NCI-H2171 (cell line): ENCODE measurements at places on chromosomes 16 and 17.

DNA sequence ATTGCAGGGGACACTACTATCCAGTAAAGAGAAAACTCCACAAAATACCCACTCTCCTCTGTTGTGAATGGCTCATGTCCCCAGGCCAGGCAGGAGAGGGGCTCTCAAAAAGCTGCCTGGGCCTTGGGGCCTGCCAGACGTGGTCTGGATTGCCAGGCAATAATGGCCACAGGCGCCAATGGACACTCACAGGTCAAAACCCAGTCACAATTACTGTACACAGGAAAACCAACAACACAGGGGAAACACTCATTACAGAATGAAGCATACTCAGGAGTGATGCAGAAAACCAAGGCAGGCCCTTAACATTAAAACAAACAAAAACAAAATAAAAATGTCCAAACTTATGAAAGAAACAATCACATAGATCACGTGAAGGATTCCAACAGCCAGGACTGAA is 35.1 kb upstream of the SREBF1 start:
- no peak for DNase-seq

GRCh38 chr17:49748791-49749190 is 15.1 kb downstream of the FAM117A start:
- no peak for DNase-seq

GRCh38 chr17:79454826-79455225 is 156.0 kb downstream of the RBFOX3 start:
- DNase-seq, result no peak

DNA sequence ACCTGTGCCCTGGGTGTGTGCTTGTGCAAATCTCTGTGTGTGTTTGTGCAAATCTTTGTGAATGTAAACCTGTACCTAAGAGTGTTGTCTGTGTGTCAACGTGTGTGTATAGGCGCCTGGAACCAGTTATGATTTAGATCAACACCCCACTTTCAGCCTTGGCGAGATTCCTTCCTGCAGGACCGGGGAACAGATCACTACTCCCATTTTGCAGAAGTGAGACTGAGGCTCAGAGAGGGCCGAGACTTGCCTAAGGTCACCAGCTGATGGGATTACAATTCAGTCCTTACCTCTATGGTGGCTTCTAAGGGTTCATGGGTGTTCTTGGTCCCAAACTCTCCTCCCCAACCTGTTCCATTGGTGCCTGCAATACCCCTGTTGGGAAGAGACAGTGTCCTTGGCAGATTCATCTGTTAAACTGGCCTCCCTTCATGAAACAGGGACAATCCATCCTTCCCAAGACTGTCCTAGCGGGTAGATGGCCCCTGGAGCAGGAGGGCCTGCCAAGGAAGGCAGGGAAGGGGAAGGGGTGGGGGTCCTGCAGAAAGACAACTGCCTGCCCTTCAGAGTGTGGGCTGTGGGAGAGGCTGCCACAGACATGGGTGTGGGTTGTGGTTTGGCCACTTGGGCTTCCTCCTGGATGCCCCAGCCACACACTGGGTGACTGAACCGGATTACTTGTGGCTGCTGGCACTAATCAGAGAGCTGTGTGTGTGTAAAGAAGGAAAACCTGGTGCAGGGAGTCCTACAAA is 6.9 kb upstream of the MAPK7 start:
- DNase-seq, result no peak

- DNase-seq, result no peak
Observed at GRCh38 chr16:85052536-85052935, 24.9 kb downstream of the KIAA0513 start.

- no peak for DNase-seq
Observed at GRCh38 chr17:8430966-8431365, 4.7 kb upstream of the NDEL1 start.

DNA sequence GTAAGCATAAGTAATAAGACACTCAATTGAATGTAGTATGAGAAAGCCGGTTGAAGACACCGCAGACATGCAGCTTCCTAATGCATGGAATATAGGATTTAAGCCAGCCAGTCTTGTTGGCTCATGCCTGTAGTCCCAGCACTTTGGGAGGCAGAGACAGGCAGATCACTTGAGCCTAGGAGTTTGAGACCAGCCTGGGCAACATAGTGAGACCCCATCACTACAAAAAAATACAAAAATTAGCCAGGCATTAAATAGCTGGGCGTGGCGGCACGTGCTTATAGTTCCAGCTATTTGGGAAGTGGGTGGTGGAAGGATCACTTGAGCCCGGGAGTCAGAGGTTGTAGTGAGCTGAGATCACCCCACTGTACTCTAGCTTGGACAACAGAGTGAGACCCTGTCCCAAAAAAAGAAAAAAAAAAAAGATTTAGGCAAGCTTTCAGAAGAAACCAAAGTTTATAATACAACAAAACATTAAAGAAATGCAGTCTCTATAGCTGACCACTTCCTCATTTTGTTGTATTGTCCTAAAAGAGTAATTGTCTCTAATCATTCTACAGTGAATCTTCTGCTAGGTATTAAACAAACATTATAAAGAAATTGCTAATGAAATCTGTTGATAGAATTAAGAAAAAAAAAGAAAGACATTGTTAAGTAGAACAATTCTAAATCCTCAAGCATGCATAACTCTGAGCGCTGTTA is 68.6 kb upstream of the KIFC3 start:
- no peak for DNase-seq

GRCh38 chr17:73362697-73363096 is 50.9 kb upstream of the CDC42EP4 start:
- DNase-seq, result no peak

GRCh38 chr17:17321356-17322025 is 18.3 kb downstream of the NT5M start:
- no peak for DNase-seq

GRCh38 chr17:37541880-37542660 is 52.4 kb downstream of the DUSP14 start:
- no peak for DNase-seq

DNA sequence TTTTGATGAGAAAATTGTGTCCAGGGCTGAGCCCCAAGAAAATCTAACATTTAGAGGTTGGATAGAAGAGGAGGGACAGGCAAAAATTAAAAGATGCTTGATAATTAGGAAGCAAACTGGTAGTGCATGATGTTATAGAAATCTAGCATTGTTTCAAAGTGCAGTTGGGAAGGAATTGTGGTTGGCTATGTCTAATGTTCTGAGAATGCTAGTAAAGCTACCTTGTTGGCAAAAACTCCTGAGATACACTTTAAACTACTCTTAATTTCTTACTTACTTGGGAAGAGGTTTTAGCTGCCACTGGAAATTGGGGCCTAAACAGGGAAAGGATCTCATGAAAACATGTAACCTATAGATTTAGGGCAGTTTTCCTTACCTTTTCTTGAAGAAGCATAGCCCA is 48.3 kb downstream of the MAP2K4 start:
- DNase-seq, result no peak

GRCh38 chr17:35056013-35056412 is 7.5 kb downstream of the RFFL start:
- DNase-seq, result no peak

DNA sequence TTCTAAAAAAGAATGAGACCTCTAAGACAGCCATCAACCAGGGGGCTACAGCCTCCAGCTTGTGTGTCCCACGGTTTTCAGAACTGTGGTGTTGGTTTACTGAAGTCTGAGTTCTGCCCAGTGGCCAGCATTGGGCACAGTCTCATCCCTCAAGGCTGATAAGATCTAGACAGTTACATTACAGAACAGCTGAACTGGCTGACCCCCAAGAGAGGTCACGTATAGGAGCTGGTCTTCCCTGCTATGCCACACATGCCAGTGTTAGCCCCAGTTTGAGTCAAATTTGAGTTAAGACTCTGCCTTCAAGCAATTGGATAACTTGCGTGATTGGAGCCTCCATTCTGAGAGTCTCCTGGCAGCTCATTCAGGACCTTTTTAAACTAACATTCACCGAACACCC is 14.8 kb upstream of the NUP93 start:
- no peak for DNase-seq

- DNase-seq, result peak; percentile 77
Observed at GRCh38 chr16:67393111-67393787, at the start of gene TPPP3. TSS of gene TPPP3 (minus strand) at chr16:67393498. CDS start at chr16:67391111, 2,387 bp downstream.

- peak; percentile 69 for DNase-seq
Observed at GRCh38 chr16:83989300-83989699, 21.3 kb downstream of the NECAB2 start.

- DNase-seq, result no peak
Observed at GRCh38 chr16:49589544-49590031, 216.0 kb downstream of the C16orf78 start.

DNA sequence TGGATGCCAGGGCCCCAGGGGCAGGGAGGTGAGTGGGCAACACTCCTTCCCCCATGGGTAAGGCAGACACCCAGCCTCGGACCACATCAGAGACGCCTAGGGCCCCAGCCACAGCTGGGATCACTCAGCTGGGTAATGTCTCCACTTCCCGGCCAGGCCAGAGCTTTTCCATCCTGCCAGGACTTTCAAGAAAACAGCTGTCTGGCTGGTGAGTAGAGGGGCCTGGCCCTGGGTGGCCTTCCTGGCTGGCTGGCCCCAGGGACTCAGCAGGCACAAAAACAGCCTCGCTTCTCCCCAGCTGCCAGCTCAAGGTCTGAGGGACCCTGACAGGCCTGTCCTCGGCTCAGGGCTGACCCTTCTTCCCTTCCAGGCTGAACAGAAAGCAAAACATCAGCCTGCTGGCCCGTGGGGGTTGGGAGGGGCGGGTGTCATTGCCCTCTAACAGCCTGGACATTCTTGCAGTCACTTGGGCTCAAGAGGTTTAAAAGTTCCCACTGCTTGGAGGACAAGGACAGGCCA is 45.3 kb upstream of the JPH3 start:
- no peak for DNase-seq

GRCh38 chr17:16282522-16282921 is 65.5 kb downstream of the PIGL start:
- no peak for DNase-seq

DNA sequence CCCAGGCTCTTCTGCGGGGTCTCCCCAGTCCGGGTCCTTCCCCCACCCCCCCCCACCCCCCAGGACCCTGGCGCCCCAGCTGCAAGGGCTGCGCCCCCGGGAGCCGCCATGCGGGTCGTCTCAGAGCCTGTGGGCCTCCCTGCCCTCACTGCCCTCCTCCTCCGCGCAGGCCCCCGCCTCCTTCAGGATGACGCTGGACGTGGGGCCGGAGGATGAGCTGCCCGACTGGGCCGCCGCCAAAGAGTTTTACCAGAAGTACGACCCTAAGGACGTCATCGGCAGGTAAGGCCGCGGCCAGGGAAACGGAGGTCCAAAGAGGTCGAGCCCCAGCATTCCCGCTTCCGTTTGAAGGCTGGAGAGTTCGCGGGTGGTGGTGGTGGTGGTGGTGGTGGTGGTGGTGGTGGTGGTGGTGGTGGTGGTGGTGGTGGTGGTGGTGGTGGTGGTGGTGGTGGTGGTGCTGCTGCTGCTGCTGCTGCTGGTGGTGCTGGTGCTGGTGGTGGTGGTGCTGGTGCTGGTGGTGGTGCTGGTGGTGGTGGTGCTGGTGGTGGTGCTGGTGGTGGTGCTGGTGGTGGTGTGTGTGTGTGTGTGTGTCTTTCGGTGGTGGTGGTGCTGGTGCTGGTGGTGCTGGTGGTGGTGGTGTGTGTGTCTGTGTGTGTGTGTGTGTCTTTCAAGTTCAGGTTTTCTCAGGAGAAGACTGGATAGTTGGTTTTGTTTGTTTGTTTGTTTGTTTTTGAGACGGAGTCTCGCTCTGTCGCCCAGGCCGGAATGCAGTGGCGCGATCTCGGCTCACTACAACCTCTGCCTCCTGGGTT is 615 bp downstream of the PHKG2 start:
- DNase-seq, result no peak

DNA sequence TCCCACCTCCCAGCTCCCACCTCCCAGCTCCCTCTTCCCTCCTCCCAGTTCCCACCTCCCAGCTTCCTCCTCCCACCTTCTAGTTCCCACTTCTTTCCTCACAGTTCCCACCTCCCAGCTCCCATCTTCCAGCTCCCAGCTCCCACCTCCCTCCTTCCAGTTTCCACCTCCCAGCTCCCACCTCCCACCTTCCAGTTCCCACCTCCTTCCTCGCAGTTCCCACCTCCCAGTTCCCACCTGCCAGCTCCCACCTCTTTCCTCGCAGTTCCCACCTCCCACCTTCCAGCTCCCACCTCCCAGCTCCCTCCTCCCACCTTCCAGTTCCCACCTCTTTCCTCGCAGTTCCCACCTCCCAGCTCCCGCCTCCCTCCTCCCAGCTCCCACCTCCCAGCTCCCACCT is 10.4 kb upstream of the MC1R start:
- no peak for DNase-seq

- DNase-seq, result no peak
Observed at GRCh38 chr16:75219838-75220237, 1.1 kb downstream of the CTRB1 start.

- no peak for DNase-seq
Observed at GRCh38 chr17:75707079-75707571, 14.1 kb upstream of the ITGB4 start.

DNA sequence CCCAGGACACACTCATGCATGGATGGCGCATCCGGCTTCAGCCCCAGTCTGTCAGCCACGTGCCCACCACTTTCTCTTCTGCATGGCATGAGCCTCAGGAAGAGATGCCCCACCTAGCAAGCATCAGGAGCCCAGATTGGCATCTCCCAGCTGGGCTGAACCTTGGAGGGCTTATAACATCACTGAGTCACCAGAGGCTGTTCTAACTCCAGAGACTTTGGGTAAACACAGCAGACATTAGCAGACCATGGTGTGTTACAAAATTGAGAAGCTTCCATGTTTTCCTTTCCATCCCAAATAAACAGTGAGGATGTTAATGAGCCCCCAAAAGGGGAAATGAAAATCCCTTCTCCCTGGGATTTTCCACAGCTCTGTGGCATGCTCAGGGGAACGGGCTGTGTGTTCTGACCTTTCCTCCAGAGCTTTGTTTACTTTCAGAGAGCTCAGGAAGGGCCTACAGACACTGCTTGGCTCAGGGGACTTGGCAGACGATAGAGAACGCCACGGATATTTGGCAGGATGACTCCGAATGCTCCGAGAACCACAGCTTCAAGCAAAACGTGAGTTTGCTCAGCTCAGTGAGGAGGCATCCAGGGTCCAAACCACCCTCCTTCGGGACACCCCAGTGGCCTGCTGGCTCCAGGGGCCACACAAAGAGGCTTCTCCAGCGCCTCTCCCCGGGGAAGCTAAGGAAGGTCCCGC is 16.5 kb downstream of the GLP2R start:
- DNase-seq, result no peak
